ENCODE measurements at places on chromosomes 3 and 15.

GRCh38 chr3:127029658-127030507, 47.0 kb downstream of the PLXNA1 start:
- DNase-seq, result no peak

- no peak for DNase-seq
Observed at GRCh38 chr3:197364410-197365071, 66.1 kb upstream of the DLG1 start.

DNA sequence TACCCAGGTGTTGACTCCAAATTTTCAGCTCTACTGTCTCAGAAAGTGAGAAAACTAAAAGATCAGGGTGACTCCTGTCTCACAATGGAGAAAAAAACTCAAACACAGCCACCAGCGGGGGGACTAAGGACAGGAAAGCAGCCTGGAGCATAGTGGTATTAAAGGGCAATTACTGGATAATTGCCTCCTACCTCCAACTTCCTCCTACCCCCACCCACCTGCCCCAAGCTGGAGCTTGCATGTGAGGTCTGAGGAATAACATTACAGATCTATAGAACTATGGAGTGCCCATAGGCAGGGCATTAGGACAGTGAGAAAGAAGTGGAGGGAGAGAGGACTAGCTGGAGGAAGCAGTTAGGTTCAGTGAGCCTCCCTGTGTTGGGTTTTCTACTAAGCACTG, 2.7 kb upstream of the PCCB start:
- DNase-seq, result no peak

DNA sequence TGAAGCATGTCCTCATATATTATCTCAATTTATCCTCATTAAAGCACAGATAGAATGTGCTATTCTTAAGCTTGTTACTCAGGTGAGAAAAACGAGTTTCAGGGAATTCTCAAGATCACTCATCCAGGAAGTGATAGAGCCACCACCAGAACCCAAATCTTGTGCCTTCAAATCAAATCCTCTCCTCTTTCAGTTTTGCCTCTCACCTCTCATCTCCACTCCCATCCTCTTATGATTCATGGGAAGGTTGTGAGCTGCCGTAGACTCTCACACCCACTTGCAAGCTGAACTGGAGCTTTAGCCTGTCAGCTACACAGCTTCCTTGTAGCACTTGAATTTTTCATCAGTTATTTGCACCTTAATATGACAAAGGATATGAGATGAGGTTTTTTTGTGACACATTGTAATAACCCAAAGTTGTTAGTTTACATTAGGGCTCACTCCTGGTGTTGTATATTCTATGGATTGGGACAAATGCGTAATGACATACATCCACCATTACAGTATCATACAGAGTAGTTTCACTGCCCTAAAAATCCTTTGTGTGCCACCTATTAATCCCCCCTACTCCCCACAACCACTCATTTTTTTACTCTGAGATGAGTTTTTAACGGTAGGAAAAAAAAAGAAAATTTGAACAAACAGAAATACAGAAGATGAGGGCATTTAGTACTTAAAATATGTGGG, 25.7 kb downstream of the GPR15 start:
- no peak for DNase-seq
